ENCODE measurements at places on chromosomes 3 and 15.

- DNase-seq, result no peak
These were observed 90.0 kb upstream of the SPATA12 start for GRCh38 chr3:56970461-56970879.

- no peak for DNase-seq
These were observed 141.1 kb downstream of the PGPEP1L start for GRCh38 chr15:98866511-98866910.

DNA sequence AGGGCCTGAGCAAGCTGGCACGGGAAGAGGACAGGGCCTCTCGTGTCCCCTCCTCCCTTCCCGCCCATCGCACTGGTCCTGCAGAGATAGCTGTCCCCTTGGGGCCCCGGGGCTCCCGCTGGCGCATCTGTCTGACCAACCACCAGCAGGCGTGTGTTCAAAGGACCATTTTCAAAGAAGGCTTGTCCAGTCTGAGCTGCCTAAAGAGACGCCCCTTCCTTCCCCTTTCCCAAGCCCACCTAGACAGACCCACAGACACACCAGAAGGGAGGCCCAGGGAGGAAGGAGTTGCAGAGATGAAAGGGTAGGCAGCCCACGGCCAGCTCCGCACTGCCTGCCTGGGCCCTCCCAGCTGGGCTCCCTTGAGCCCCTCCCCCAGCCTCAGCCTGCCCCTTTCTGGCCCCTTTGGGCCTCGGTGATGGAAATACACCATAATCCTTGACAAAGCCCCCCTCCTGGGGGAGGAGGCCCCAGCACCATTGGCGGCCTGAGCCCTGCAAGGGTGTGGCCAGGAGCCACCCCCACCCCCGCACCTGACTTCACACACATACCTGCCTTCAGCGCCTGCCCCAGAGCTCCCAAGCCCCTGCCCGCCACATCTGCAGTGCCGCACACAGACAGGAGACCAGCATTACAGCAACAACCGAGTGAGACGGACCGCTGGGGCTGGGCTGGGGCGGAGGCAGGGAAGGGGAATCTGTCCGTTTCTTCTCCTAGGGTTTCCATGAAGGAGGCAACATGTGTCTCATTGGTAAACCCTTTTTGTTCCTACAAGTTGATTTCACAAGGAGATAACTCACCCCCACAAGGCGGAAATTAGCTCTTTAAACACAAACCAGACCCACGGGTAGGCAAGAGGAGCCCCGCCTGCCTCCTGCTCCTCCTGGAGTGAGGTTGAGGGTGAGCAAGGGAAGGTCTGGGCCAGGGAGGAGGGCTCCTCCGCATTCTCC, at the start of gene STRA6:
TSS of gene STRA6 (minus strand) at position 336 of the 950 bp plus-strand sequence. CDS start 520 bp downstream, outside the sequence.
- no peak for DNase-seq

DNA sequence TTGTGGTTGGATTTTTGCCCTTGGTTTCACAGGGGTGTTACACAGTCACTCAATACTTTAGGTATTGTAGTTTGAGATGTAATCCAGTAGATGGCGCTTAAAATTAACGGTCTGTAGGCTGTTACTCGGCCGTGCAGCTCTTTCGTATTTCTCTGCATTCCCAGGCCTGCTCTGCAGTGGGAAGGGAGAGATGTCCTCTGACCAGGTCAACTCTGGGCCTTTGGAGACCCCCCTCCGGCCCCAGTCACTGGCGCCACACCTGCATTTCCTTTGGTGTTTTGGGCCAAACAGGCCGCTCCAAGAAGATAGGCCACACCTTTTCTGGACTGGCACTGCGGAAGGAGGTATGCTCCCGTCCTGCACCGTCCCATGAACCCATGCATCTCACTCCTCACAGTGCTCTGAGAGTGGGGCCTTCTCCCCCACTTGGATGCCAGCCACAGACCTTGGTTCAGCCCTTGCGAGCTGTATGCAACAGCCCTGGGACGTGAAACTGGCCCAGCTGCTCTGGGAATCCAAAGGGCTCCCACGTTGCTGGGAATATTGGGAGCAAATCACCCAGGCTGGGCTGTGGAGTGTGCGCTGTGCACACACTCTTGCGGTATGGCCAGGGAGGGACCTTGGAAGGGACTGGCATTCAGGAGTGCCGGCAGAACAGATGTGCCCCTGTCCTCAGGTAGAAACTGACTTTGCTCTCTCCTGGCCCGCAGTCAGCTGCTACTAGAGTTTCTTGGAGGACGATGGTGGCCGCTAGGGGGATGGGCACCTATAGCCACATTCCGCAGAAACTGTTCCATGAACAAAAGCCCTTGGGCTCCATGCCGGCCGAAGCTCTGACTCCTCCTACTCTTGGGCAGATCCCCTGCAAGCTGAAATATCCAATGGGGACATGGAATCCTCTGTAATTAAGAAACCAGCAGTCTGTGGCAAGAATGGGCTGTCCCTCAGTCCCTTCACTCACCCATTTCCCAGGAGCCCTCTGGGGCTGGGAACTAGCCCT, 410.5 kb upstream of the CADM2 start:
- DNase-seq, result no peak

DNA sequence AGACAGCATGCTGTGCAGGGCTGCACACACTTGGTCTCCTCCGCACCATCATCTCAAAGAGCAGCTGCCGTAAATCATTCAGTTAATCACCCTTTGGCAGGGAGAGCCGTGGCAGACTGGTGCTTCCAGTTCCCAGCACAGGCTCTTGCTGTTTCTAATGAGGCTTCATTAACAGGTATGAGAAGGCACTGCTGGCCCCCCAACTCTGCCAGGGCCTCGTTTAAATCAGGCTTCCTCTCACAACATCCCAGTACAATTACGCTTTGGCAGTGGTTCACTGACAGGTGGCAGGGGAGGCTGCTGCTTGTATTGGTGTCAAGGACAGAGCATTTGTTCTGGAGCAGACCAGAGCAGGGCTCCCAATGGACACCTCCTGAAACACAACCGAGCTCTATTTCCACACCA, 77.1 kb downstream of the BFSP2 start:
- no peak for DNase-seq

DNA sequence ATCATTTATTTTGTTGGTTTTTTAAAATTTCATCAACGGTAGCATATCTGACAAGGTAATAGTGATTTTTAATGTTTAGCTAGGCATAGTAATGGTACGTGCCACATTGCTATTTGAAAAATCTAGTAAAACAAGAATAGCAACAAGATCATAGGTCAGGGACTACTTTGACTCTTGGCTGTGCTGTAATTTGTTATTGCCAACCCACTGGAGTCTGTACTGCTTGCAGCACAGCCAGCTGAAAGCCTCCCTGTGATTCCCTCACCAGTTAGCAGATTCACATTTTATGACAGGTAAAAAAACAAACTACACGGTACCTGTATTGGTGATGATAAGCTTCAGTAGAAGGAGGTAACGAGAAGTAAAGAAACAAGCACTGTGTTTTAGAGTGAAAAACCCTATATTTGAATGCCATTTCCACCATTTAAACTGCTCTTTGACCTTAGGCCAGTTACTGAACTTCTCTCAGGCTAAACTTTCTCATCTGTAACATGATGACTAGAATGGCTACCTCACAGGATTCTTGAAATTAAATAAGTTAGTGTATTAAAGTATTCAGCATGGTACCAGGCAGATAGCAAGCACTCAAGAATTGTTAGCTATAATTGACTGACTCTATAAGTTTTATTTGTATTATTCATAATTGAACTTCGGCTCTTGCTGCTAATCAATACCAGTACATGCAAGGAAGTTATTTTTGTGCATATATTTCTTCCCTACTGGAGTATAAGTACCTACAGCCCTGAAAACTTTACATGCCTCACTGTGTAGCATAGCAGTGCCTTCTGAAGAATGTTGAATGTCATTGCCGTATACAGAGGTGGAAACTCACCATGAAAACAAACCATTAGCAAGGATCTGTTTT, 16.1 kb downstream of the FILIP1L start:
- DNase-seq, result no peak

- no peak for DNase-seq
These were observed 3.9 kb downstream of the SLC6A1 start for GRCh38 chr3:10996345-10997013.

GRCh38 chr3:148642214-148642613, 55.5 kb upstream of the AGTR1 start:
- DNase-seq, result no peak

GRCh38 chr3:44418549-44418948, 58.9 kb downstream of the ZNF445 start:
- no peak for DNase-seq

DNA sequence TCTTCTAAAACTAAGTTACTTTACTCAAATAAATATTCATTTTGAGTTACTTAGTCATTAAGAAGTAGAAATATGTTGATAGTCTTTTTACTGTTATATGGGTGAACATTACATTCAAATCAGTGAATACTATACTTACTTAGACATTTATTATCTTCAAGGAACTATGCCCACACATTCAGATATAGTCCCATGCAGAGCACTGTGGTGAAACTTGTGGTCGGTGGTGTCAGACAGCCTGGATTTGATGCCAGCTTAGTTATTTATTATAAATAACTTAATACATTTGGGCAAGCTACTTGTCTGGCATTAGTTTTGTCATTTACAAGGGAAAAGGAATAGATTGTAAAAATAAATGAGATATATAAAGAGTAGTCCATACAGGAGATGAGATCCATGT, 149.5 kb downstream of the RAP2B start:
- no peak for DNase-seq

- DNase-seq, result no peak
These were observed 584.3 kb downstream of the ROBO1 start for GRCh38 chr3:79183496-79183895.

GRCh38 chr3:170356596-170357175, 829 bp upstream of the SKIL start:
- no peak for DNase-seq

DNA sequence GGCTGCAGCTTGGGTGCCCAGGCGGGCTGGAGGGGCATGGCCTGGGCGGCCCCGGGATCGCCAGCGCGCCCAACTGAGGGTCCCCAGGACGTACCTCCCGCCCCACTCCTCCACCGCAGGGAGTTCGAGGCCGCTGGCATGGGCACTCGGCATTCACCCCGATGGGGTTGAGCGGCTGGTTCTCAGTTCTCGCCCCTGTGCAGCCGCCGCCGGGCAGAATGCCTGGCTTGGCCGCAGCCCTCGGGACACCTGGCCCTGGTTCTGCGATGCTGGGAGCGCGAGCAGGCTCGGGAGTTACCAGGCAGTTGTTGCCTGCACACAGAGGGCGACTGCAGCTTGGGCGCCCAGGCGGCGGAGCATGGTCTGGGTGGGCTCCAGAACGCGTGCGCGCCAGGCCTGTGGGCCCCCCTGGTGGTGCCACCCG, 121.4 kb downstream of the LMLN start:
- DNase-seq, result no peak

GRCh38 chr3:12367346-12367745, 78.5 kb downstream of the PPARG start:
- DNase-seq, result no peak

DNA sequence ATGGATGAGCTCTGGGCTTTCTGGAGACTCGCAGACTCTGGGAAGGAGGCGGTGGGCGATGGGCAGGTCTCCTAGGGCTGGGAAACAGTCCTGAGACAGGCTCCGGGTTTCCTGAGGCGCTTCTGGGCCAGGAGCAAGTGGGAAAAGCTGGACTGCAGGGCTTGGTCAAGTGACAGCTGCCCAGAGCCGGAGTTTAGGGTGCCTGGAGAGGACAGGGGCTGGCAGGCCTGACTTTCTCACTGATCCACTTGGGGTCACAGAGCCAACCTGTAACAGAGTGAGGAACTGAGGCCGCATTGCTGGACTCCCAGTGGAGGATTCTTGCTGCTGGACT, 107.9 kb downstream of the APBA2 start:
- DNase-seq, result no peak

DNA sequence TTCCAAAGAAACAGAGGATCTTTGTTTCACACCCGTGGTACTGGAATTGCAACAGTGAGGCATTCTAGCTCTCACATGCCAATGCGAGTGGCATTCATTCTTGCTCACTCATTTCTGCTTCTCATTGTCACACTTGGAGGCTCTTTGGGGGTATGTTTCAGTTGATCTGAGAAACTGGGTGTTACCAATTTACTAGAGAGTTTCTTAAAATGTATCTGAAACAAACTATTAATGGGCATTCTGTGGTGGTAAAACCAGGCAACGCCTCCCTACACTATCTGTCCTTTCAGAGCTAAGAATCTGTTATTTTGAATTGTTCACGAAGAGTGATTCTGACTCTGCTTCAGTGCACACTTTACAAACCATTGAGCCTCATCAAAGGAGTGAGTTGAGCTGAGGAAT, 140.6 kb upstream of the BHLHE40 start:
- no peak for DNase-seq

DNA sequence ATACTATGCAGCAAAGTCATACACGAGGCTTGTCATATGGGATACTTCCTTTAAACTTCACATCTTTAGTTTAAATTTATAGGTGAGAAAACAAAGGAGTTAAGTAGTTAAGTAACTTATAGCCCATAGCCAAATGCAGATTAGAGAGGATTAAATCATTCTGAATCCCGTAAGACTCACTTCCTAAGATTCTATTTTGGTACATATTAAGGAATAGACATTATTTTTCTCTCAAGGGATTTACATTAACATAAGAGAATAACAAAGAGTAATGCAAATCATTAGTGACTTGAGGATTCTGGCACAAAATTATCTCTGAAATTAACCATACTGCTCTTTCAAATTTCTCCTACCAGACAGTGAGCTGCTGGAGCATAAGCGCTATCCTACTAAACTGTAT, 747.4 kb upstream of the ARPP21 start:
- no peak for DNase-seq

DNA sequence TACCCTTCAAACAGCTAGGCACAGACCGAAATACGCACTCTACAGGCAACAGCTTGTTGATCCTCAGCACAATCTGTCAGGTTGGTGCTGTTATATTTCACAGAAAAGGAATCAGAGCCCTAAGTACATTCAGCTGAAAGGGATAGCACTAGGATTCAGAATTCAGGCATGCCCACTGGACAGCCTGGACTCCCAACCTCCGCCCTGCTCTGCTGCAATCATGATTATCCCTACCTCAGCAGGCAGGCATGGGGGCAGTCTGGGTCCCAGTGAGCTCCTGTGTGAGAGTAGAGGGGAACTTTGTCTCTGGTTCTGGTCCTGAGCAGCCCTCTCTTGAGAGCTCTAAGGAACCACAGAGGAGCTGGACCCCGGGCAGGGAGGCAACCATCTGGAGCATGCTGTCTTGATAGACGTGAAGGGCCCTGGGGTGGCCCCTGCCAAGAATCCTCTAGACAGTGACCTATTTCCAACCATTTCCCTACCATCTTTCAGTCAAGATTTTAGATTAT, 23.4 kb upstream of the NOX5 start:
- DNase-seq, result no peak

DNA sequence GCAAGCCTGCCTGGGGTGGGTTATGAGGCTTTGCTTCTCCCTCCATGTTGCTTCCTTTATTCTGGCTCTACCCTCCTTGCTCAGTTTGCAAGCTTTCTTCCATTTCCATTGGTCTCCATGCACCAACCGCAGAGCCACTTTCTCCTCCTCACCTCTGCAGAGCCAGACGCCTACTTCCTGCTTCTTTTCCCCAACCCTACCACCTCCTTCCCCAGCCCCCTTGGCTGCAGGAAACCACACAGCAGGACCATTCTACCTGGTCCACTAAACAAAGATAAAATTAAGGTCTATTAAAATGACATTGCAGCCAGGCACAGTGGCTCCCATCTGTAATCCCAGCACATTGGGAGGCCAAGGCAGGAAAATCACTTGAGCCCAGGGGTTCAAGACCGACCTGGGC, 10.0 kb upstream of the CAV3 start:
- DNase-seq, result no peak
